ENCODE measurements at places on chromosomes 4 and X.

DNA sequence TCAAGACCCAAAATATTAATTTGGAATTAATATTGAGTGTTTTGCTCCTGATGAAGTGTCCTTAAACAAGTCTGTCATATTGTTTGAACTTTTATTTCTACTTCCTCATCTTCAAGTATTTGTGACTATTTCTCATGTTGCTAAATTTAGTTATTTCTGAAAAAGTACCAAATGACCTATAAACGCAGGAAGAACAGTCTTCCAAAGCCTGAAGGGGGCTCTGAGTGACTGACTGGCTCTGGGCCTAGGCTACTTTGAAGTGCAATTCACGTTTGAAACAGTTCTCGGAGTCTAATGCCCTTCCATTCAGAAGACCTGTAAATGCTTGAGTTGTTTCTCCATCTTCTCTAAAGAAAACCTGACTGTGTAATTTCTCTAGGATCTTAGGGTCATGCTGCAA, 26.5 kb downstream of the GALNT7 start:
- DNase-seq = no peak

DNA sequence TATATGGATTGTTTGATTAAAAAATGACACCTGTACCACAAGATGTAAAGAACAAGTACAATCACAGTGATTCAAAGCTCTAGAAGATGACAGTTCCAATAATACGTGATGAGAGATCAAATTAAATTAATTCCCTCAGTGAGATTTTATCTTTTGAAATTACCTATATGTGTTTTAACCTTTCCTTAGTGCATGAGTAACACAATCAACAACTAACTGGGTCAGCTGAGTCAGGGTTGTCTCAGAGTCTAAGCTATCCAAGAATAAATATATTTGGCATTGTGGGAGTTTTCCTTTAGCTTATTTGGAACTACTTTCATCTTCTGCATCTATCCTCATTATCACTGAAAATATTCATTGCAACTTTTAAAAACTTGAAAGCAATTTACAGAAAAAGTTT, 162.8 kb downstream of the WDFY3 start:
- DNase-seq = peak; percentile 66

GRCh38 chr4:113031212-113031611, 18.2 kb upstream of the ANK2 start:
- DNase-seq = no peak

- DNase-seq = peak; percentile 92
These were observed 113.0 kb upstream of the SH3RF1 start for GRCh38 chr4:169383724-169384123.

- DNase-seq = peak; percentile 1
These were observed 1649.8 kb upstream of the PCDH10 start for GRCh38 chr4:131499141-131499873.

DNA sequence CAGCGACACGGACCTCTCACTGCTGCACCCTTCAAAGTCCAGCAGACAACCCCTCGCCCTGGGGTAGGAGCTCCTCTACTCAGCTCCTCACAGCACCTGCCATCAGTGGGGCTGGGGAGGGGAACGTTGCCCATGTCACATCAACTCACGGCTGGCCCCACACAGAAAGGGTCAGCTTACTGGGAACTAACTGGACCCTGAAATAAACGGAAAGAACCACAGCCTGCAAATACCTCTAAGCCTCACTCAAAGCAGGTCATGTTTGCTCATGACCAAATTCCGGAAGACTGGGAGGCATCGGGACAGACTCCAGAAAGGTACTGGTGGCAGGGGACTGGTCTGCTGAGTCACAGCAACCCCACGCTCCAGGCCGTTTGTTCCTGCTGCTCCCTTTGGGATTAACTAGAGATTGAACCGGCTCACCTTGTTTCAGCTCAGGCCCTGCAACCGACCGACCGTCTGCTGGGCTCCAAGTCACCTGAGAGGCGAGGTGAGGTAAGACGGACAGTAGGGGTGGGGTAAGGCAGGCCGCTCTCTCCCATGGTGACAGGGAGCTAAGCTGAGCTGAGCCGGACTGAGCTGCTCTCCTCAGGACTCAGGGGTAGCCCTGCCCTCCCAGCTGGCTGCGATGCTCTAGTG, 5.6 kb downstream of the G6PD start:
- DNase-seq = no peak

DNA sequence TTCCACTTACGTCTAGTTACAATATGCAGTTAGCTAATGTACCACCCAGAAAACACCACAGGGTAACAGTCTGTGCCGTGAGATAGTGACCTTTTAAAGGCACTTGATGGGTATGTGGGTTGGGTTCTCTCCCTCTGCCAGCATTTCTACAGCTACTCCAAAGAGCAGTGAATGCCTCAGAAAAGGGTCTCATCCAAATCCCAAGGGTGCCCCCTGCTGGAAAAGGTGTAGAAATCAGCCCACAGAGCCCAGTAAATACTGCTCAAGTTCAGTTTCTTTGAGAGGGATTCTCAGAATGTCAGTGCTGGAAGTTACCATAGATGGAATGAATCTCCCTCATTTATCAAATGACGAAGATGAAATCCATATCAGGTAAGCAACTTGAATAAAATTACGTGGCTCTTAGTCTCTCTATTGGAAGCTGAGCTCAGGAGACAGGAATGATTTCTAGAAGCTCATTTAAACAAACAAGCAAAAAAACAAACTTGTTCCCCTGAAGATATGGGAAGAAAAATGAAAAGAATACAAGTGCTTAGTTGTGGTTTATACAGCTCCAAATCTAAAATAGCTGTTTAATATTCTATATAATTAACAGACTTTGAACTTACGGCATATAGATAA, 9.5 kb downstream of the RNF175 start:
- peak; percentile 78 for DNase-seq

- DNase-seq = peak; percentile 33
These were observed 78.1 kb upstream of the TRIM2 start for GRCh38 chr4:153126137-153126536.

DNA sequence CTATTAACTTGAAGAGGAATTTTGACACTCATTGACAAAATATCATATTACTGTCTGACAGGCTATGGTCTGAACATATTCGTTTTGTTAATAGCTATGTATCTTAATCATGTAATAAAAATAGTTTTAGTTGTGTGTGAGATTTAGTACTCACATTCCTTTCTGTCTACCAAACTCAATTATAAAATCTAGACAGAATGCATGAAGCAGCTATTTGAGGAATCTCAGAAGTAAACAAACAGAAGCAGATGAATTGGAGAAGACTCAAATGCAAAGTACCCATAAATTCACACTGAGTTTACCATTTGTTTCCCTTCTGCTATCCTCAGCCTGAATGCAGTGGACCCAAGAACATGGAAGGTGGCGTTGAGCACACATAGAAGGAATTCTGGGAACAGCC, 841.6 kb upstream of the AADAT start:
- no peak for DNase-seq

DNA sequence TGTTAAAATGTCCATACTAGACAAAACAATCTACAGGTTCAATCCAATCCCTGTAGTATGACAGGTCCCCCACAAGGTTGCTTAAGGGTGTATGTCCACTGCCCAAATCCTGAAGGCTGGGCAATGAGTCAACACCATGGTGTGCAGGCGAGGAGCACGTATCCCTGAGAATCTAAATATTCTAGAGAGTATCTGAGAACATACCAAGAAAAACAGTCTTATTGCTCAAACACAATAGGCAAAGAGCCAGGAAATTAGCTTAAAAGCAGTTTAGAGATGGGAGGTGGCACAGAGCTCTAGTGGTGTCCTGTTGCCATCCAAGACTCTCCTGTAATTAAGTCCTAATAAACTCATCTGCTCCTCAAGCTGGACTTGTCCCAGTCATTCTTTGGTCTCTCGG, 37.0 kb downstream of the RCHY1 start:
- DNase-seq = no peak

- DNase-seq = peak; percentile 48
These were observed 22.0 kb downstream of the DYNLT3 start for GRCh38 chrX:37825215-37825842.

DNA sequence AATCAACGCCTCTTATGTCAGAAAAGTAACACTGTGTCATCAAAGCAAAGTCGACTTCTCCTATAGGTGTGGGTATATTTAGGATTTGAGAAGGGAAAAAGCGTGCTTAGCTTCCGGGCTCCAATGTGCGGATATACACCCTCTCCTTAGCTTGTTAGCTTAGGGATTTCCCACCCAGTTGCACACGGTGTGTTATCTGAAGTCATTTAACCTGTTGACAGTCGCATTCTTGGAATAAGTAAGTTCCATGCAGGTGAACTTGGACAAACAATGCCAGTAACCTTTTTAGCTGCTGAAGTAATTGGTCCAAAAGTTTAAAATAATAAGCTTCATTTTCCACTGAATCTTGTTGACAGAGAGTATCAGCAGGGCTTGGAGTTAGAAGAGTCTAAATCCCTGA, 113.7 kb downstream of the SHROOM3 start:
- no peak for DNase-seq

GRCh38 chr4:160414496-160414895, 1311.6 kb downstream of the RAPGEF2 start:
- no peak for DNase-seq

- peak; percentile 67 for DNase-seq
These were observed 6.4 kb downstream of the AMOT start for GRCh38 chrX:112834031-112834845.

- DNase-seq = no peak
These were observed 62.8 kb downstream of the UBA6 start for GRCh38 chr4:67638136-67638535.

DNA sequence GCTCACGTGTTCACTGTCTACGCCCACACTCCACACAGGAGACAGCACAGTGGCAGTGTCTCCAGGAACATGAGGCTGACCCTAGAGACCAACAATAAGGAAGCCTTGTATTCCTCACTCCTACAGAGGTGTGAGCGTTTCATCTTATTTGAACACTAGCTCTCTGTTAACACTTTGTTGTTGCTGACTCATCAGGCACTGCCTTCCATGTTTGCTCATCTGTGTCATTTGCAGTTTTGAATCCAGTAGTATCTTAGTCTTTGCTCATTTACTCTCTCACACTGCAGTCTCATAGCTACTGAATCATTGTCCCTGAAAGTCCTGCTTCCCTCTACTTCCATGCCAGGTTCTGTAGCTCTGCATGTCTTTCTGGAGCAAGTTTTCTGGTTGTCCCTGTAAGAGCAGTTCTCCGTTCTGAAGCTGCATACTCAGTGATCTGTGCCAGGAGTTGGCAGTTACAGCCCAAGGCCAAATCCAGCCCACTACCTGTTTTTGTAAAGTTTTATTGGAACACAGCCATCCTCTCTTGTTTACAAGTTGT, 80.3 kb upstream of the DCLK2 start:
- peak; percentile 76 for DNase-seq

DNA sequence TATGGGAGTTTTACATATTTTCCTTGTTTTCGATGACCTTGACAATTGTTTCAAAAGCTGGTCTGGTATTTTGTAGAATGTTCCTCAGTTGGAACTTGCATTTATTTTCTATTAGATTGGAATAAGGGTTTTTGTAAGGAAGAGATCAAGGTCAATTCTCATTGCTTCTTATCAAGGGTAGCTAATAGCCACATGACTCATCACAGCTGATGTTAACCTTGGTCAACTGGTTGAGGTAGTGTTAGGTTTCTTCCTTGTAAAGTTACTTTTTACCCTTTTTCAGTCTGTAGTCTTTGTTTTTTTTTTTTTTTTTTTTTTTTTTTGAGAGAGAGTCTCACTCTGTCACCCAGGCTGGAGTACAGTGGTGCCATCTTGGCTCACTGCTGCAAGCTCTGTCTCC, 257.2 kb downstream of the SNCA start:
- DNase-seq = no peak

GRCh38 chr4:157048248-157048647, 27.7 kb upstream of the GLRB start:
- DNase-seq = peak; percentile 85

- no peak for DNase-seq
These were observed 66.5 kb downstream of the PDHA1 start for GRCh38 chrX:19410259-19410658.

DNA sequence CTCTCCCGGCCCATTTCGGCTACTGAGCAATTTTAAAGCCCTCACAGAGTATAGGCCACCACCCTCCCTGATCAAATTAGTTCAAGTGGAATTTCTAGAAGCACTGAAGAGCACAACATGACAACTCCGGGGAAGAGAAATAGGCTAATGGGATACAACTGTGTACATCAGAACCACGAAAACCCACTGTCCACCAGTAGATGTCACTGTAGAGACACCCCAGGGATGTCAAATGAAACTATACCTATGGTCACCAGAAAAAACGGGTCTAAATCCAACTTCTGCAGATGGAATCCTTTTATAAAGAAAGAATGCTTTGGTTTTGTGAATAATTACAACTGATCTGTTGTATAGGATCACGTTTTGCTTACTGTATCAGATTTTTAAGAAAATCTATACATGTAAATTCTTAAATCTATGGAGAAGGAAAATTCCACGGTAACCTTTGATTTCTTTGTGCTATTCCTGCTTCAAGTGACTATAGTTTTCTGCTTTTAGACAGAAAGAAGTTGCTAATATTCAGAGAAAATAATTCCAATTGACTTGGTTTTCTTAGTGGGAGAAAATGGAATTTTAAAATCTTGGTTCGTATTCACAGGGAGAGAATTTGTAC, 29.5 kb upstream of the MAP3K15 start:
- DNase-seq = peak; percentile 59

GRCh38 chr4:70703619-70704214, 15.4 kb downstream of the UTP3 start:
- DNase-seq = peak; percentile 80

GRCh38 chrX:130902446-130902782, 595 bp downstream of the ENOX2 start:
- DNase-seq = no peak

- DNase-seq = no peak
These were observed 125.7 kb downstream of the ZNF827 start for GRCh38 chr4:145812919-145813318.

DNA sequence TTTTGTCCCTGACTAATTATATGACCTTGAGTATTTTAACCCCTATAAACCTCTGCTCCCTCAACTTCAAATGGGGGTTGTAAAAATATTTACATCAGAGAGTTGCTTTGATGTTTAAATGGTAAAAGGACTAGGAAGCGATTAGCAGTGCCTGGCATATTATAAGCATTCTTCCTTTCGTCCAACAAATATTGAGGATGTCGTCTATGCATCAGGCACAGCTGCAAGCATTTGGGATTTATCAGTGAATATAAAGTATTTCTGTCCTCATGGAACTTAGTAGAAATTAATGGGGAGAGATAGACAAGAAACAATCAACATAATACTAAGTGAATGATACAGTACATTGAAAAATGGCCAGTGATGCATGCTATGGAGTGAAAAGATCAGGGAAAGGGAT, 115.5 kb upstream of the EDNRA start:
- no peak for DNase-seq

DNA sequence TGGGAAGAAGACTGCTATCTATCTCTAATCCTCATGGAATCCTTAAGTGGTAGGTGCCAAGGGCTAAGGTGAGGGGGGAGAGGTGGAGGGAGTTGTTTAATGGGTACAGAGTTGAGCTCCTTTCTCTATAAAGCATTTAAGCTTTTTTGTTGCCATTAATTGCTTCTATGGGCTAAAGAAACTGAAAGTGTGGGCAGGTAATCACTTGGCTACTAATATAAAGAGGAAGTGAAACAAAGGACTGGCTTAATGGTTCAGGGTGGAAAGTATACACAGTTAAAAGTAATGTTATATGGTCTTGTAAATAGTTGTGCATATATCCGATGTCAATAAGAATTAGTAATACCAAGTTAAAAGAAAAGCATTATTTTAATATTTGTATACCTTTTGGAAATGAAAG, 83.9 kb downstream of the POLA1 start:
- no peak for DNase-seq

- no peak for DNase-seq
These were observed 214.6 kb upstream of the FAM241A start for GRCh38 chr4:111930659-111931058.
